ENCODE measurements at places on chromosomes 5 and 9.

DNA sequence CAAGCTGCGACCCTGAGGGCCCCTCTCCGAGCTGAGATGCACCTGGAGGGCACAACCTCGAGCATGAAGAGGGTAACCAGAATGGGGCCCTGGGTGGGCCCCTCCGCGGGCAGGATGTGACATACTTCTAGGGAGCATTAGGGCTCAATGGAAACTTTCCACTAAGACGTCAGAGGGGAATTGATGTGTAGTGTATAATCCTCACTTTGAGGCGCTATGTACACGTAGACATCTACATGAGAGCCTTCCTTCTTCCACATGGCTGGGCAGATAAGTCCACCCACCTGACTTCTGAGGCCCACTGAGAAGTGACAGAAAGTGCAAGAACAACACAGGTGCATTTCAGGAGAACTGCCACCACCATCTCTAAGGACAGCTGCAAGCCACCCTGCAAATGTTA is 61.0 kb downstream of the DAP start:
- DNase-seq = no peak

GRCh38 chr9:122468735-122469134 is 9.0 kb downstream of the OR1J1 start:
- no peak for DNase-seq

GRCh38 chr9:116070256-116070914 is 83.2 kb upstream of the PAPPA start:
- no peak for DNase-seq

- no peak for DNase-seq
These were observed 106.0 kb downstream of the ARRDC3 start for GRCh38 chr5:91277093-91277626.

DNA sequence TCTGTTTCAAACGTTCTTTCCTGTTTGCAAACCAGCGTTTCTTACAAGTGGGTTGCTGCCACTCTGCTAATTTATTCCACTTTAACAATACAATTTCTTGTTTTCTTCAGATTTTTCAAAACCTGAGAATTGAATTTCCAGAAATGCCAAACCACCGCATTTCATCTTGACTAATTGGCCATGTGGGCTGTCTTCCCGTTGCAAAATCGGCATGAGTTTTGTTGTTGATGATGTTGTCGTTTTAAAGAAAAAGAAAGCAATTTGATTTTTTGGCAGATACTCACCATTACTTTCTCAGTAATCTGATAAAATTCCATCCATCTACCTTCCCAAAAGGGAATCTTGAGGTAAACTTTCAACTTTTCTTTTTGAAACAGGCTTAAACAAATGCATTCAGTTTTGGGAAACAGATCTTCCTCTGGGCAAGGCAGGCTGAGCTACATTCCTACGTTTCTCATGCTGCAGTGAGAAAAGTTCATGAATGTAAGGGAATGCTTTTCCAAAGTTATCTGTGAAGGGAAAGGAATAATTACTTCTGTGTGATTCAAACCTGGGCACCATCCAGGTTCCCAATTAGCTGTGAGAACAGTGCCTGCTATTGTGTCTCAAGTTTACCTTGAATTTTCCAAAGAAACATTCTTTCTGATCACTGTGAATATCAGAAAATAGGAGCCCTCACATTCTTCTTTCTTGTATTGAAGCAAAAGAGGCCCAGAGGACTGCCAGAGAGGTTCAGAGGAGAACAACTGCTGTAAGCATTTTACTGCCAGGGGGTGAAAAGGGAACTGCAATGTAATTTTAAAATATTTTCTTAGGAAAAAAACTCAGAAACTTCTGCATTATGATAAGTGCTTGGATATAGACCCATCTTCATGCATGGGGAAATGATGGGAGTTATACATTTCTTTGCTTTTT is 100.7 kb upstream of the TUT7 start:
- no peak for DNase-seq

DNA sequence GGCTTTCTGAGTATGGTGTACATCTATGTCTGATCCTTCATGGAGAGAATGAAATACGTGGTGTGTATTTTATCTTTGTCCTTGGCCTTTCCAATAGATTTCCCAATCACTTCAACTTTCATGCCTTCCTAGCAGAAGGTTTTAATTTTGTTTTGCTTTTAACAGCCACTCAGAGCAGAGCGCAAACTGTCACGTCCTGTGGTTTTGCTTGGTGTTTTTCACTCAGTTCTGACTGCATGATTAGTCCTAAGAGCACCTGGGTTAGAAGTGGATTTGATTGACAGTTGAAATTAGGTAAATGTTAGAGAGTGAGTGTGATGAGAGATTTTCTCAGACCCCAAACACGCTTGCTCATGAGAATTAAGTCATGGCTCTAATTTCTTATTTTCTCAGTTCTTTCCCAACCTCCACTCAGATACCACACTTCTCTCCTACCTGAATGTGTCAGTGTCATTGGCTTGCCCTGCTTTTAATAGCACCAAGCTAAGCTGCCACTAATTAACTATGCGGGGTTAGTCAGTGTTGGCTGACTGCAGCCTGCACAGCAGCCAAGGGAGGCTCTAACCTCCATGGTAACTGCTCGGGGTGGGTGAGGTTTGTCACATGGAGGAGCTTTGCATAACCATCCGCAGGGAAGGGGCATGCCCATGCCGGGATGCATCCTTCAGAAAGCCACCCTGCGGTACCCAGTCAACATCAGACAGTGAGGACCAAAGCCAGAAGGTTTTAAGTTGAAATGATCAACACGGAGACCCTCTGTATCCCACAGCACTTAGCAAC is 173.4 kb downstream of the NR3C1 start:
- DNase-seq = peak; percentile 47

- no peak for DNase-seq
These were observed 518.7 kb upstream of the MEF2C start for GRCh38 chr5:89401659-89402058.

DNA sequence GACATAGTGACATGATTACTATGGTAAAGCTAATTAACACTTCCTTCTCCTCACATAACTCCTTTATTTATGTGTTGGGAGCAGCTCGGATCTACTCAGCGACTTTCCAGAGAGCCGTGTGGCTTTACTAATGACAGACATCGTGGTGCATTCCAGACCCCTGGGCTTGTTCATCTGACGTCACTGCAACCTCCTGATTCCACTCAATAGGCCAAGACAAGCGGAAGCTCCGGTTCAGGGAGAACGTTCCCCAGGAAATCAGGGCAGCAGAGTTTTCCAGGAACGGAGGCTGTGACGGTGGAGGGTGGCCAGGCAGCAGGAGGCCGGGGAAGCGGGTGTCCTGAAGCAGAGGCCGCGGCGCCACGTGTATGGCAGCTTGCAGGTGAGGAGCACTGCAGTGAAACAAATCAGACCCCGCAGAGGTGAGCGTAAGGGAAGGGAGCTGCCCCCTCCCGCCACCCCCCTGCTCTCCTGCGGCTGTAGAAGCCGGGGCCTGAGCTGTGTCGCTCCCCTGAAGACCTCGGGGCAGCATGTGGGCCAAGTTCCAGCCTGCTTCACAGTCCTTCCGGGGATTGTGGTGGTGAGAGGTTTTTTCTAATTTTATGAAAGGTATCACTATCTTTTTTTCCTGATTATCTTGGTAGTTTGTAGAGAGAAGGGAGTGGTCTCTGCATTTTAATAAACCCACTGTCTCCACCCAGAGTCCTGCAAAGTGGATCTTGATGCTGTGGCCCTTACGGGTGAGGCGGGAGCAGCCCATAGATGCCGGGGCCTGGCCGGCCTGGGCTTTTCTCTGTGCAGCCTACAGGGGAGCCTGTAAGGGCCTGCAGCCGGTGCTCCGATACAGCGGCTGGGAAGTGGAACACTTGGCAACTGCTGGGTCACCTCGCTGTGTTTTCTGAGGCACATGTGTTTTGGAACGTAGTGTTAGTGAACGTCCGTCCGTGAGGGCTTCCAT is 220.4 kb upstream of the IRX4 start:
- no peak for DNase-seq

- DNase-seq = no peak
These were observed 8.0 kb downstream of the GRIA1 start for GRCh38 chr5:153498516-153498915.

GRCh38 chr5:171701100-171701541 is 84.5 kb upstream of the SMIM23 start:
- no peak for DNase-seq

DNA sequence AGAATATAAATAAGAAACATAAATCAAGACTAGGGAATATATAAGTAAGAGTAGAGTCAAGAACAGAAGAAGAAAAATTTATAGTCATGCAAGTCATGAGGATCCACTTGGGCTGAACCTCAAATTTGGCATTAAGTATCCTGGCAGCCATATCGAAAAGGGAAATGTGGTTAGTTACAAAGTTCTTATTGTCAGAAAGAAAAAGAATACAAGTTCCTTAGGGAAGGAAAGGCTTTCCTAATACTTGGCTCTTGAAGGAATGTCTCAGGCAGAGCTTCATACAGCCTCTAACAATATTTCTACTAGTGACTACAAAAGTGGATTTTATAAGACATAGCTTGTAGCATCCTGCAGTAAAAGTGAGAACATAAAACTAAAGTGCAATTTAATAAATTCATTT is 45.4 kb downstream of the TMEM252 start:
- DNase-seq = no peak

- no peak for DNase-seq
These were observed 3.9 kb downstream of the STC2 start for GRCh38 chr5:173324115-173325001.

DNA sequence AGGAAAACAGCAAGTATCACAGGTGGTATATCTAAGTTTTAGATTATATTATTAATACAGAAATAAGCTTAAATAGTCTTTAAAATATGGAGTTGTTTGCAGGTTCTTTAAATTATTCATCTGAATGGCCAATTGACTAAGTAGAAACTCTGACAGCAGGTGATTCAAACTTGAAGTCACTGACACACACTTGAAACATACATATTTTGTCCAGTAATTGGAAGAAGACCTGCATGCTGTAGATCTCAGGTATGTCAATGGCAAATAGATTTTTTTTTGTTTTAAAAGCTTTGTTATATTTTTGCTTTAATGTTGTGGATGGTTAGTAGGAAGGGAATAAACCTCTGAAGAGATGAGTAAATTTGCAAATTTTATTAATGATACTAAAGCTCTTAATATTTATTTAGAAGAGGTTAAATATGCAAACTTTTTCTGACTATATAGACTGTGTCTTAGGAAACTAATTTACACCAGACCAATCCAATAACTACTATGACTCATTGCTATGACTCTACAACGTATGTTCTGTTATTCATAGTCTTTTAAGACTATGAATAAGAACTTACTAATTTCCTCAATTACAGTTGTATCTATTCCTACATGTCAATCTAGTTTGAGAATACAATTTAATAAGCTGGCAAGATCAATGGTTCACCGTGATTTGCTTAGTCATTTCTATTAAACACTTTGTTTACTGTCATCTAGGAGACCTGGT is 53.9 kb upstream of the RORB start:
- no peak for DNase-seq

DNA sequence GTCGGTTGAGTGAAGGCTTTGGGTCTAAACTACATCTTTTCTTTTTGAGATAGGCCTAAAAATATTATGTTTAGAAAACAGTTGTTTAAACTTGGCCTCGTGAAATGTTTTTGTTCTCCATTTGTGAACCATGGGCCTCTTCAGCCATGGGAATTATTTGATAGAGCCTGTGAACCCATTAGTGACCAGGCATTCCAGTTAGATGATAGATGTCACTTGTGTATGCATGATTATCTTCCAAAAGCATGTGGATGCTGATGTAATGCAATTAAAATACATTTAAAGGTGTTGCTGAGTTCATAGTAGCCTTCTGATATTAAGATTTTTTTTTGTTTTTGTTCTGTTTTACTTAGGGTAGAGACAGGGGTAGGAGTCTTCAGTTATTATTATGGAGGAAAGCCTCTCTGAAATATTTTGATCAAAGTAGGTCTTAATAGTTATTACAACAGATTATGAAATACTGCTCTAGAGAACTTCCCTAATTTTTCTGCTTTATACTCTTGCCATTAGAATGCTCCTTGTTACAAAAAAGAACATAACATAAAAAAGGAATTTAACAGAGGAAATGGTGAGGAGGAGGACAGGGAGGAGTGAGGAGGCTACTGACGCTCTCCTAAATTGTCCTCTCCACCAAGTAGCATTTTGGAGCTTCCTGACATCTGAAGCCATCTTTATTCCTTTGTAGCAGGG is 32.9 kb downstream of the CPEB4 start:
- DNase-seq = no peak

- DNase-seq = no peak
These were observed 316.5 kb downstream of the DIRAS2 start for GRCh38 chr9:90325913-90326653.

- DNase-seq = no peak
These were observed 208.2 kb downstream of the ZNF608 start for GRCh38 chr5:124538191-124538590.

DNA sequence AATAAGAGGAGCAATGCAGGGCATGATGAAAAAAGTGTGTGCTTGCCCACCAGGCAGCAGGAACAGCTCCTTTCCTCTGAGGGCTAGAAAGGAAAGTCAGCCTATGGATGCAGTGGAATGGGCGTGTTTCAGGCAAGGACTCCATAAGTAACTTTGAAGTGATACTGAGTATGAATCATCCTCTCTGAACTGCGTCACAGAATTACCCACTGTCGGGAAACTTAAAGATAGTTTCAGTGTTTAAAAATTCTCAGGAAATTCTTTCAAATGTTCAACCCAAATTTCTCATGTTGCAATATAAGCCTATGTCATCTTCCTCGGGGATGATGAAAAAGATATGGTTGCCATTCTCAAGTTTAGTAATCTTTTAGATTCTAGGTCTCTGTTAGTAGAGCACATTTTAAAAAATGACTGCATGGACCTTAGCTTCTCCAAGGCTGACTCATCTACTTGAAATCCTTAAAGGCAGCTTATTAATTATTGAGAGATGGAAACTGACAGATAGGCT is 27.7 kb downstream of the PTCD2 start:
- no peak for DNase-seq

DNA sequence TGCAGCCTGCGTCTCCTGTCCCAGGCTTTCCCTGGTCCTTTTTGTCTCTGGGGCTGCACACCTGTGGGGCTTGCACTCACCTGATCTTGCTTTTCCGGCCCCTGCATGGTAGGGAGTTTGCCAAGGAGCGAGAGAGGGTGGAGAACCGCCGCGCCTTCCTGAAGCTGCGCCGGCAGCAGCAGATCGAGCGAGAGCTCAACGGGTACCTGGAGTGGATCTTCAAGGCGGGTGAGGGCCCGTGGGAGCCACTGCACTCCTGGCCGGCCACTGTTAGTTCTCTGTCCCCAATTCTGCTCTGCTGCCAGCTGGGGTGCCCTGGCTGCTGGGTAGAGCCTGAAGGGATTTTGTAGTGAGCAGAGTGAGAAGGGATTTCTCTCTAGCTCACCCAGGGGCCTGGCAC is 78.0 kb downstream of the CACNA1B start:
- DNase-seq = no peak

DNA sequence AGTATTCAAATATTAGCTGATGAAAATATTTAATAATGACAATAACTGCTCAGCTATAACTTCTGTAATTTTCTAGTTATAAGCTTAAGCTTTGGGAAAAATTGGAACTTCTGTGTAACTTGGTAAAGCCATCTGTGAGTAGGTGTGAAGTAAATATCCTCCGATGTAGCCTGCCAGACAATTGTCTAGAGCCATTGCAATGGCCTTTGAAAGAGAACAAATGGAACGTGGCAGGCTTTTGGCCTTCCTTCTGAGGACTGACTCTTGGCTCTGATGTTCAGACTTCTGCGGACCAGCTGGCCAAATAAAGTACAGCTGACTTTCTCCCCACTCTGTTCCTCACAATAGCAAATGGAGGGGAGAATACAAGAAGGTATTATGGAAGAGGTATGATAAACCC is 203.4 kb upstream of the NMUR2 start:
- DNase-seq = no peak
